ENCODE measurements at places on chromosomes 13 and 19.

GRCh38 chr19:19997656-19998268 is 41.5 kb downstream of the ZNF682 start:
- no peak for DNase-seq

- DNase-seq, result no peak
Measured at GRCh38 chr13:27182844-27183497, 11.4 kb upstream of the USP12 start.

- no peak for DNase-seq
Measured at GRCh38 chr13:48505012-48505411, 27.9 kb downstream of the RCBTB2 start.

GRCh38 chr19:12047868-12048267 is 4.9 kb downstream of the ZNF878 start:
- no peak for DNase-seq

DNA sequence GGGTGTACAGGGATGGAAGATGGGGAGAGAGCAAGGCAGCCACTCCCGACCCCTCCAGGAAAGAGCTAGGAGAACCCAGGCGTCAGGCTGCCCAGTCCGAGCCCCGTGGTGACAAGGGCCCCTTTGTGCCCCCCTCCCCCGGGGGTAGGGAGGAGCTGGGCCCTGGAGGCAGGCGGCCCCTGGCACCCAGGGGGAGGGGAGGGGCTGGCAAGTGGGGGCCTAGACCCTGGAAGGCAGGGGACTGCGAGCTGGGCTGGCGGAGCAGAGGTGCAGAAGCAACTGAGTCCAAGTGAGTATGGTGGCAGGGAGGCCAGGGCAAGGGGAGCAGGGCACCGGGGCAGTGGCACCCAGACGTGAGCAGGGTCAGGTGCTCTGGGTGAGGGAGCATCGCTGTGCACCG is at the start of gene MAG:
TSS of gene MAG (plus strand) at position 246 of the 400 bp plus-strand sequence. CDS start 3,248 bp downstream, outside the sequence.
- DNase-seq, result no peak

DNA sequence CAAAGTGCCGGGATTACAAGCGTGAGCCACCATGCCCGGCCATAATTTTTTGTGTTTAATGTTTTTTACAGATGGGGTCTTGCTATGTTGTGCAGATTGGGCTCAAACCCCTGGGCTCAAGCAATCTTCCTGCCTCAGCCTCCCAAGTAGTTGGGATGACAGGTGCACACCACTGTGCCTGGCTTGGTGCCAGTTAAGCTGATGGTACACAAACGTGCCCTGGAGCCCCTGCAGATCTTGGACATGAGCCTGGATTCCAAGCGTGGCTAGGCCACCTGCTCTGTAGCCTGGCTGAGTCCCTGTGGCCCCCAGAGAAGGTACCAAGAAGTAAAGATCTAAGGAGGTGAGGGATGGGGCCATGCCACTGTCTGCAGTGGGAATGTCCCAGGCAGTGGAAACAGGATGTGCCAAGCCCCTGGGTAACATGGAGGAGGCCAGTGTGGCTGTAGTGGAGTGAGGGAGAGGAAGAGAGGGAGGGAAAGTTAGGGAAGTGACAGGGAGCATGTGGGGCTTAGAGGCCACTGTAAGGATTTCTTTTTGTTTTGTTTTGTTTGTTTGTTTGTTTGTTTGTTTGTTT is 7.0 kb downstream of the PRODH2 start:
- no peak for DNase-seq

GRCh38 chr13:43132911-43133310 is 109.5 kb downstream of the DNAJC15 start:
- no peak for DNase-seq

DNA sequence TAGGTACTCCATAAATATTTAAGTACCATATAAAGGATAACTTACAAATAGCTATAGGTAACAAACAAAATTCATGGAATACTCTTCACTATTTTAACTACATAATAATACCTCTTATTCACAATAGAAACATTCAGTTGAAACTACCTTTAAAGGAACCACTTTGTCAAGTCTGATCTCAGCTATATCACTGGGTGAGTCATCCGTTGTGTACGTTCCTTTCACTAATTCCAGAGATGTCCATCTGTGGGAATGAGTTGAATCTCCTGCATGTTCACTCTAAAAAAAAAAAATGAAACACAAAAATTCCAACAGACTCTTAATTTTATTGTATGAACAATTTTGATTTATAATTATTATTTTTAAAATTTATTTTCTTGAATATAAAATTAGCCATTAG is 149.4 kb upstream of the FBXL3 start:
- no peak for DNase-seq

- no peak for DNase-seq
Measured at GRCh38 chr13:46565808-46566750, 13.1 kb downstream of the LRCH1 start.

GRCh38 chr13:95708391-95708774 is 31.4 kb downstream of the DNAJC3 start:
- DNase-seq, result no peak

DNA sequence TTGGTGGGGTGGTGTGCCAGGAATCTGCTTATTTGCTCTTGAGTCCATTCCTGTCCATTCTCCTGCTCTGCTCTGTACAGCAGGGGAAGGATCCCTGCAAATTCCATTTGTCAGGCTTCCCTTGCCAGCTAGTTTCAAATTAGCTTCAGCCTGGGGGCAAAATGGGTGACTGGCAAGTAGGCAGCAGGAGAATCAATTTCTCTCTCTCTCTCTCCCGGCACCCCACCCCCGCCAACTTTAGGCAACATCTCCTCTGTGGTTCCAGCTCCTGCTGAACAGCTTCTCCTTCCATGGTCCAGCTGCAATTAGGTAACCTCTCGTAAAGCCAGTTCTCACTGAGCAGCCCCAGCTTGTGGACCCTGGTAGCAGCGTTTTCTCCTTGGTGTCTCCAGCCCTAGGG is 6.7 kb upstream of the MYCBP2 start:
- DNase-seq, result no peak

DNA sequence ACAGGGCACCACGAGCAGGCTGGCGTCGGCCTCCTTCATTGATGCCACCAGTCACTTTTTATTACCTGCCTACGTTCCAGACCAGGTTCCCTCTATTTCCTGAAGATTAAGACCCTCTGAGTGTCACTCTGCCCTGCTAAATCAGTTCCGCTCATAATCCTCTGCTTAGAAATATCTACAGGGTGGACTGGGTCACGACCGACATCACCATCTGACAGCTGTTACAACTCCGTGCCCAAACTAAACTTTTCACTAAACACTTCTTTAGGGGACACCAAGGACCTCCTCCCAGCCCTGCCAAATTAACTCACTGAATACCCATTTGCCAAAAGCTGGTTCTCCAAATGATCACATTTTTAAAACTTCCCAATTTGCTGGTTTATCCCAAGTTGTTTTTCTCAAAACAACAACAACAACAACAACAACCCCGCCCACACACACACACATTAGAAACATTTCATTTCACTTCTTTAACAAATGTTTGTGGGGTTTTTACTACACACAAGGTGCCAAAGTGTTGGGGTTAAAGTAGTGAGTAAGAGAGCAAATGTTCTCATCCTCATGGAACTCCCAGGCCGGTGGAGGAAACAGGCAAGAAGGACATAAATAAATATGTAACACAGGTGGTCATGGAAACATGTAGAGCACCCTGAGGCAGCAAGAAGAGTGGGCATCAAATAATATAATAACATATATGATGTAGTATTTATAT is 72.0 kb upstream of the PEG3 start:
- no peak for DNase-seq

GRCh38 chr13:99431927-99432608 is 69.2 kb upstream of the TM9SF2 start:
- DNase-seq, result no peak

DNA sequence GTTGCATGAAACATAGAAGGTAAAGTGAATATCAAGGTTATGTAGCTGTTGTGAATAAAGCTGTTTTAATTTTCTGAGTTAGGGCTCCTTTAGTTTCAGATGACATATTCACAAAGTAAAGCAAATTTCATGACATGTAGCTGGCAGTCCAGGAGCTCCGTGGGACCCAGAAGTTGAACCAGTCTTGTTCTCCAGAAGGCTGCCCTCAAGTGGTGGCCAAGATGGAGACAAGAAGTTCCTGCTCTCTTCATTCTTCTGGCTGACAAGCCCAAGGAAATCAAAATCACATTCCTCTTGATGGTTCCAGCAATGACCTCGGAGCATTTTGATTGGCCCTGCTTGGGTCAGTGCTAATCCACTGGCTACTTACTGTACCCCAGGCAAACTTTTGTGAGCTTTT is 128.7 kb downstream of the LIG4 start:
- DNase-seq, result no peak

Measured in COLO829 (cell line).